ENCODE measurements at places on chromosomes 2 and 18.

GRCh38 chr2:31992025-31992579 is 18.7 kb downstream of the MEMO1 start:
- no peak for DNase-seq

GRCh38 chr2:16908656-16909055 is 243.0 kb upstream of the CYRIA start:
- DNase-seq: no peak

DNA sequence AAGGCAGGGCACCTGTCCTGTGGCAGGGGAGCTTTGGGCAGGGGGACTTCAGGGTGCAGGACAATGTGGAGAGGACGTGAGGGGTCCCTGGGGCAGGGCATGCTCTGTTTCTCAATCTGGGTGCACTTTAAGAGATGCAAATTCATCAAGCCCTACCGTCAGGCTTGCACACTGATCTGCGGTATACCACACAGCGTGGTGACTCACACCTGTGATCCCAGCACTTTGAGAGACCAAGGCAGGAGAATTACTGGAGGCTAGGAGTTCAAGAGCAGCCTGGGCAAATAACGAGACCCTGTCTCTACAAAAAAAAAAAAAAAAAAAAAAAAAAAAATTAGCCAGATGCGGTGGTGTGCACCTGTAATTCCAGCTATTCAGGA is 10.2 kb upstream of the GPC1 start:
- no peak for DNase-seq

GRCh38 chr2:174575124-174575776 is 22.4 kb downstream of the WIPF1 start:
- DNase-seq: no peak

DNA sequence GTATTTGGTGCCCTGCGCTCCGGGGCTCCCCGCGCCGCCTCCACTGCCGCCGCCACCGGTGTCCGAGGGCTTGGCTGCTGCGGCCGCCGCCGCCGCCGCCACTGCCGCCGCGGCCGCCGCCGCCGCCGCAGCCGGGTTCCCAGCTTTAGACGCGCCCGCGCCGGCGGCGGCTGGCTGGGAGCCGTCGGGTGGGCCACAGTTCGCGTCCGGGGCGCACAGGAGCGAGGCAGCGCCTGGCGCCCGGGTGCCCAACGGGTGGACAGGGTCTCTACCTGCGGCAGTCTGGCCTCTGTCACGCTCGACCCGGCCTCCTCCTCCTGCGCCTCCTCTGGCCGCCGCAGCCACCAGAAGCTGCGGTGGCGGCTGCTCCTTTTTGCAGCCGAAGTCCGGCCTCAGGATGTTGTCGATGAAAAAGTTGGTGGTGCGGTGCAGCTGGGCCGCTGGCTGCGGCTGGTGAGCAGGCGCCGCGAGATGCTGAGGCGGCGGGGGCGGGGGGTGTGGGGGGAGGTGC is 951 bp downstream of the EN1 start:
- DNase-seq: no peak

DNA sequence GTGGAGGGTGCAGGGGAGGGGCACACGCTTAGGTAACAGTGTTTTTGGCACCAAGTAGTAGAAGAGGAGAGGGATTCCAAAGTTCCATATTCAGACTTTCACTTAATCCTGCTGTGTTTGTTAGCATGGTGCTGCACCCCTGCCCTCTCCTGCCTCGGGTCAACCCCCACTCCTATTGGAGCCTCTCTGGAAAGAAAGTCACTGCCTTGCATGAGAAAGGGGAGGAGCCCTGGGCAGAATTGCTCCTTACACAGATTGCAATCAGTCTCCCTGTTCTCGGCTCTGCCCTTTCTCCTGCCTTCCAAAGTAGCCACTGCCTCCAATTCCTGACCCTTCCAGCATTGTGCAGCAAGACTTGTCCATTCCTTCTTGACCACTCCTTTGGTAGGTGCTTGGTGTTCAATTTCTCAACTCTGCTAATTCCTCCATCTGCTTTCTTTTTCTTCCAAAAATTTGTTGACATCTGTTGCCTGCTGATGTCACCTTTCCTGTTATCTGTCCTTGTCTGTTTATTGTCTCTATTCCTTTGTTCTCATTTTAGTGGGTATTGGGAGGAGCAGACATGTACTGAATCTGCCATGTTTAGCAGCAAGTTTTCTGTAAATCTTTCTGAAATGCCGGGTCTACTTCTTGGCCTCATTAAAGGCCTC is 225.4 kb downstream of the LOXHD1 start:
- no peak for DNase-seq

Data from BJ (cell line).